ENCODE measurements at places on chromosomes 11 and 22.

DNA sequence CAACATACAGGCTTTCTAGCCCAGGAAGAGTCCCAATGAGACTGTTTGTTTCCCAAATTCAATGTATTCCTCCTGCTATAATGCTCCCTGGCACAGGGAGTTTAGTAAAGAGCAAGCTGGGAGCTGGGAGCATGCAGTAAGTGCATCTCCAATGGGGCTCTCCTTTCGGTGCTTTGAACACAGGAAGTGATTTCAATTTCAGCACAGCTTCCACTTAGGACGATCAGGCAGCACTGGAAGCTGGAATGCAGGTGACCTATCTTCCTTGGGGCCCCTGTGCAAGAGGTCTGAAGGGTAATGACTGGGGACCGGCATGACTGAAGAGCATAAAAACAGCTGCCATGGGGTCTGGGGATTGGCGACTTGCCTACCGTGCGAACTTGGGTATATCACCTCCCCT is 76.0 kb downstream of the LARGE1 start:
- DNase-seq = no peak

DNA sequence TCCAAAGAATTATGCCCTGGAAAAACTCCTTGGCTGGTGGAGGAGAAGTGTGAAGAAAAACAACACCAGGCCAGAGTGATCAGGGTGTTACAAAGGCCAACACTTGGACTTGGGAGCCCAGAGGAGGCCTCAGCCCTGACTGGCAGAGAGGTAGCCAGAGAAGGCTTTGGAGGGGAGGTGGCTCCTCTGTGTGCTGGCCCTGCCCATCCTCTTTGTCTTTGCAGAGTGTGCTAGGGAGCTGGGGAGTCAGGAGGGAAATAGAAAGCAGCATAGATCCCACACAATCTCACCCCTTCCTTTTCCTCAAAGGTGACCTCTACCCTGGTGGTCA is 12.0 kb upstream of the P2RY6 start:
- DNase-seq = no peak

DNA sequence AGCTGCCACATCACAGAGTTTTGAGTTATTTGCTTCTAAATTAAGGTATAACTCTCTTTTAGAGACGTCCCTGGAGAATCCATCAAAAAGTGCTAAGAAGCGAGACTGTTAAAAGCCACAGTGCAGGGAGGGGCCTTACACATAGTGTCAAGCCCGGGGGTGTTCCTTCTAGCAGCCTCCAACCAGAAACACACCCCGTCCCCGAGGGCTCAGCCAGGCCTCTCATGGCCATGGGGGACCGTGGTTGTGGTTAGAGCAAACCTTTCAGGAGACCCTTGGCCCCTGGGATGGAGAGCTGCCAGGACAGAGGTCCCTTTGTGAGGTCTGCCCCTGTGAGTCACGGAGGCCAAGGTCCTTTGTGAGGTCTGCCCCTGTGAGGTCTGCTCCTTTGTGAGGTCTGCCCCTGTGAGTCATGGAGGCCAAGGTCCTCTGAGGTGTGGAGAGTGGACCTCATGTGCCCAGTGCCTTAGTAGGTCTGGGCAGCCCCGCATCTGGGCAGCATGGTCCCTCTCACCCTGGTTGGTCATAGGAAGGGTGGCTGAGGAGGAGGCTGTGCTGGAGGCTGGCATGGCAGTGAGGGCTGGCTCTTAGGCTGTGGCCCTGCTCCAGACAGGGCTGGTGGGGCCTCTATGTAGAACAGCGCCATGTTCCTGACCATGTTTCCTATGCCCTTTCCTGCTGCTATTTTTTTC is 5.4 kb downstream of the GNAZ start:
- no peak for DNase-seq

- no peak for DNase-seq
Observed at GRCh38 chr11:45802531-45803317, 2.2 kb upstream of the SLC35C1 start.

GRCh38 chr11:120289426-120289825 is 35.7 kb upstream of the TLCD5 start:
- no peak for DNase-seq

GRCh38 chr11:59765068-59765735 is 10.0 kb downstream of the STX3 start:
- no peak for DNase-seq

GRCh38 chr11:75773595-75774353 is 5.2 kb downstream of the DGAT2 start:
- DNase-seq = peak; percentile 75

DNA sequence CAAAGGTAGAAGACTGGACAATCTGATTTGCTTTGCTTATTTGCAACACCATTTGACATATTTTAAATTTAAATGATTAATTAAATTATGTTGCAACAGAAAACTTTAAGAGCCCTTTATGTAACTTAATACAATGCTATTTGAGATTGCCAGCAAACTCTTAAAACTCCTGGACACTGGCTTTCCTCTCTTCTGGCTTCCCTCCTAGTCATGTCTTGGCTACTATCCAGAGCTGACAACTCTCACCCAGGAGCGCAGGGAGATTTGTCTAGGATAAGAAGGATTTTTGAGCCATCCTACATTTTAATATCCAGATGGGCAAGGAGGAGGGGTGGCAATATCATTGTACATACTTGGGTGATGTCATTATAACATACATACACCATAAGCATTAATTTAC is 134.3 kb downstream of the ELP4 start:
- no peak for DNase-seq
